ENCODE measurements at places on chromosomes 4 and X. TPM values are rescaled to one million over a fixed set of nuclear protein-coding genes. Genes with fewer than 3 reads are reported as not detected.

- H3K36me3 ChIP-seq, result peaks cover 2% of the 10 kb centered on the region
- no peak overlapping the region for H3K4me3 ChIP-seq
- DNase-seq, result no peak
- H3K27me3 ChIP-seq, result no peaks in the 10 kb centered on the region
- H3K27ac ChIP-seq, result peak overlapping the region; percentile 8
Observed at GRCh38 chr4:95701500-95702170, 138.3 kb upstream of the PDHA2 start.

- H3K27me3 ChIP-seq, result no peaks in the 10 kb centered on the region
- peaks cover 9% of the 10 kb centered on the region for H3K36me3 ChIP-seq
- H3K27ac ChIP-seq, result no peak overlapping the region
Observed at GRCh38 chrX:6968231-6968630, 179.3 kb upstream of the STS start.

GRCh38 chrX:81957900-81958545 is 756.1 kb downstream of the SH3BGRL start:
- no peak overlapping the region for H3K4me3 ChIP-seq
- no peak overlapping the region for H3K27ac ChIP-seq
- no peaks in the 10 kb centered on the region for H3K36me3 ChIP-seq
- H3K4me1 ChIP-seq, result no peaks in the 10 kb centered on the region
- no peak for DNase-seq

DNA sequence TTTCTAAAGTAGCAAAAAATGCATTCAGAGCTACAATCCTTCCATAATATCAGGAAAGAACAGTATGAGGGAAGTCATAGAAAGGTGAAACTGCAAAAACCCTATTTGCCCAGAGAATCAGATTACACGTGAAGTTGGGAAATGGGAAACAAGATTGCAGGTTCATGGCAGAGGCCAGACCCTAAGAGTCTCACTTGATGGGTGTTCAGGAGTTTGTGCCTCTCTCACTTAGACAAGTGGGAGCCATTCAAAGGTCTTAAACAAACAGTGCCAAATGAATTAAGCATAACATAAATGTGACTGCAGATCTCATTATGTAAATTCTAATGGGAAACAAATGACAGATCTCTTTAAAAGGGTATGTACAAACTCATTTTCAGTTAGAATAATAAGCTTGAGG is 91.6 kb downstream of the ARAP2 start:
- no peaks in the 10 kb centered on the region for H3K27me3 ChIP-seq
- no peak overlapping the region for H3K27ac ChIP-seq
- DNase-seq, result no peak
- H3K4me1 ChIP-seq, result no peaks in the 10 kb centered on the region
- no peaks in the 10 kb centered on the region for H3K36me3 ChIP-seq

DNA sequence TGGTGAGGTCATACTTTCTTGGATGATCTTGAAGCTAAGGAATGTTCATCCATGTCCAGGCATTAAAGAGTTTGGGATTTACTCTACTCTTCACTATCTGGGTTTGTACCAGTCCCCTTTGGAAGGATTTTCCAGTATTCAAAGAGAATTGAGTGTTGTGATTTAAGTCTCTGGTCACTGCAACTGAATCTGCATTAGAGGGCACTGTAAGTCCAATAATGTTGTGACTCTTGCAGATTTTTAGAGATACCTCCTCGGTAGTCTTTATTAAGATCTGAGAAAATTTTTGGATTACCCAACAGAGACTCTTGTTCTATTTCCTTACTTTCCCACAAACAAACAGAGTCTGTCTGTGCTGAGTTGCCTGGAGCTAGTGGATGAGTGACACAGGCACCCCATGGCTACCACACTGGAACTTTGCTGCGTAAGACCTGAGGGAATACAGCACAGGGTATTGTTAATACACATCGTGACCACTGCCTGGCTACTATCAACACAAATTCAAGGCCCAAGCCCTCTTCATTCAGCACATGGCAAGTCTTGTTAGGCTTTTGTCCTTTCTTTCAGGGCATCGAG is 357.1 kb upstream of the KLHL4 start:
- no peaks in the 10 kb centered on the region for H3K4me1 ChIP-seq
- H3K27ac ChIP-seq, result no peak overlapping the region
- H3K36me3 ChIP-seq, result peaks cover 11% of the 10 kb centered on the region
- DNase-seq, result no peak
- no peaks in the 10 kb centered on the region for H3K27me3 ChIP-seq

DNA sequence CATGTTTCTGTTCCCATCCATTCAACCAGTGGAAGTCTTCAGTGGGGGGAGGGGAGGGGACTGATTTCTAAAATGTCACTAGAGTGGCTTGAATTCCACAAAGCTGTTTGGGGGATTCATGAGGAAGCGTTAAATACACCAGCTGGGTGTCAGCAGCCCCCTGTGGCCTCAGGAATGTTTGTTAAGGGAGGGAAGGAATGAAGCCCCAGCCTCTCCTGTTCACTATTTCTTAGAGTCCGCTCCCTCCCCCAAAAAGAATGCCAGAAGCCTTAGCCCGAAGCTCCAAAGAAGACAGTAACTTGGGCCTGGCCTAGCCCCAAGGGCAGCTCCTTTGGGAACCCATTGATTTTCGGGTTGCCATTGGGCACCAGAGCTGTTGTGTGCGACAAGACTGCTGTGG is 3.3 kb downstream of the SHROOM2 start:
- H3K4me3 ChIP-seq, result peak overlapping the region; percentile 97
- no peak for DNase-seq
- H3K36me3 ChIP-seq, result peaks cover 10% of the 10 kb centered on the region

DNA sequence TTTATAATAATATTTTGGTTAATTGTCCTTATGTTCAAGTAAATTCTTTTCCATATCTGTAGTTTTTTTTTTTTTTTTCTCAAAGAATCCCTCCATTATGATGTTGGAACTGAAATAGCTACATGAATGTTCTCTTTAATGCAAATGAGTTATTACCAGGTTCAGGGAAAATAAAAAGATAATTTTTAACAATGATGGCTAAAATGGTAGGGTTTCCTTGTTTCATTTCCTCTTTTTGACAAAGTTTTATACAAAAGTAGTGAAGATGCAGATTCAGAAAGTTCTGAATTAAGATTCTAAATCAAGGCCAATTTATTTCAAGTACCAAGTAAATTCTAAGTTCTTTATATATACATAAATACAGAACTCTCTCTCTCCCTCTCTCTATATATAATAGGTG is 779.0 kb upstream of the INTU start:
- H3K4me1 ChIP-seq, result no peaks in the 10 kb centered on the region
- no peaks in the 10 kb centered on the region for H3K27me3 ChIP-seq
- no peak overlapping the region for H3K4me3 ChIP-seq
- no peak for DNase-seq
- H3K36me3 ChIP-seq, result no peaks in the 10 kb centered on the region
- H3K27ac ChIP-seq, result no peak overlapping the region

Gene STARD8
- total RNA-seq, result 0.39 TPM

Gene UGT2A2
- not detected for total RNA-seq

Gene TCEAL2
- total RNA-seq, result 14.2 TPM
